ENCODE measurements at places on chromosomes 7 and 10. TPM values are rescaled to one million over a fixed set of nuclear protein-coding genes. Genes with fewer than 3 reads are reported as not detected.

The FKBP6 gene
- total RNA-seq, result not detected

The BLNK gene
- total RNA-seq, result 1.4 TPM

The CPVL gene
- total RNA-seq, result 86.3 TPM

DNA sequence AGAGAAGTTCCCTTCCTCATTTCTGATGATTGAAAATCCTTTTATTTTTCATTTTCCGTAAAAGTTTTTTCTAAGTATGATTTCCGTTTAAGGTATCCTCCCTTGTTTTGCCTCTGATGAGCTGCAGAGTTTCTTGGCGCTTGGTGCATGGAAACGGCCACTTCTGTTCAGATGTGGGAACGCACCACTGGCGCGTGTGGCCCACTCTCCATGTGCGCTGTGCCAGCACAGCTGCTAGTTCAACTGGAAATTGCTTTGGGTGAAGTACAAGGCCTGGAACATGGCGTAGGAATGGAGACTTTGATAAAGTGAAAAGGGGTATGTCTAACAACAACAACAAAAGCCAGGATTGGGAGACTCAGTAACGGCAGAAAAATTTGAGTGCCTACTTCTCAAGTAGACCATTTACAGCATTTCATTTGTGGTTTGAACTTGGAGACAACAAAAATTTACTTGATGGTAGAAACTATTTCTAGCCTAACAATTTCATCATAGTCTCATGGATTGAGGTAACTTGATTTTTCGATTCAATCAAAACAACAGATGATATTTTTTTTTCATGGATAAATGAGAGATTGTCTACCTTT, 364.2 kb downstream of the SUGCT start:
- no peak for DNase-seq

DNA sequence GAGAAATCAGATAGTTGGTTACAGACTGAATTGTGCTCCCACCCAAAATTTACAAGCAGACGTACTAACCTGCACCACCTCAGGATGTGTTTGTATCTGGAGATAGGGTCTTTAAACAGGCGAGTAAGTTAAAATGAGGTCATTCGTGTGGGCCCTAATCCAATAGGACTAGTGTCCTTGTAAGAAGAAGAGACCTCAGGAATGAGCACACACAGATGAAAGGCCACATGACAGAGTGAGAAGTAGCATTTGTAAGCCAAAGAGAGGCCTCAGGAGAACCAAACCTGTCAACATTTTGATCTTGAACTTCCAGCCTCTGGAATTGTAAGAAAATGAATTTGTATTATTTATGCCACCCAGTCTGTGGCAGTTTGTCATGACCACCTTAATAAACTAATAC, 149.5 kb upstream of the VWC2 start:
- no peak for DNase-seq

GRCh38 chr10:131290781-131291180, 20.7 kb downstream of the TCERG1L start:
- no peak for DNase-seq

DNA sequence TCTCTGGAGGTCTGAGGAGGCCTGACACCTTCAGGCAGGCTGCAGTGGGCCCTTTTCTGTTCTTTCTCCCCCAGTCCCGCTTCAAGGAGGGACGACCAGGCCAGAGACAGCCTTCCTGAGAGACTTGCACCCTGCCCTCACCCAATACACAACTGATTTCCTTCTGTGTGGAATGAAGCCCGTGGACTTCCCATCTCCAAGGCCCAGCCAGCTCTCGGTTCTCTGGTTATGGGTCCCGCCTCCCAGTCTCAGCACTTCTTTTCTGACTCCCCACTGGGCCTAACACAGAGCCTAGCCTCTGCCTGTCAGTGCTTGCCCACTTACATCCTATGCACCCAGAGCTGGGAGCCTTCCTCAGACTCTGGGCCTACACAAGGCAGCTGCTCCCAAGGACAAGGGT, 24.1 kb upstream of the ADCYAP1R1 start:
- DNase-seq, result no peak
